ENCODE measurements at places on chromosomes 2 and 18.

- no peak for DNase-seq
Observed at GRCh38 chr2:157592948-157593347, 35.7 kb downstream of the ACVR1C start.

GRCh38 chr2:63950414-63950813 lies 68.8 kb downstream of the VPS54 start:
- no peak for DNase-seq

DNA sequence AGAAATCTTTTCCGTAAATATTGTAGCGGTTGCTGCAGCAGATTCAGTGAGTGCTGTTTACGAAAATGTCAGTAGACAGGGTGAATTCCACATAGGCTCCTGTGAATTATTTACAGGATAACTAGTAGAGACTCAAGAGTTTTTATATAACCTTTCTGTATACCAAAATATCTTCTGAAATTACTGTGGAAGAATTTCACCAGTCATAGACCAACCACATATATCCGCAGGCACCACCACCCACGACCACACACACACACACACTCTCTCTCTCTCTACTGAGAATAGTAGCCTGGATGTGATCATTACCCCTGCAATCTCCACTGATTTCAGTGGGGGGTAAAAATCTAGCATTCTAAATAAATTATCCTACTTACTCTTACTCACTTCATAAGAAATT lies 341.8 kb downstream of the RBM43 start:
- no peak for DNase-seq

GRCh38 chr2:78431241-78431640 lies 594.3 kb upstream of the REG3G start:
- DNase-seq = no peak

- DNase-seq = no peak
Observed at GRCh38 chr2:217710211-217710765, 292.5 kb downstream of the TNS1 start.

DNA sequence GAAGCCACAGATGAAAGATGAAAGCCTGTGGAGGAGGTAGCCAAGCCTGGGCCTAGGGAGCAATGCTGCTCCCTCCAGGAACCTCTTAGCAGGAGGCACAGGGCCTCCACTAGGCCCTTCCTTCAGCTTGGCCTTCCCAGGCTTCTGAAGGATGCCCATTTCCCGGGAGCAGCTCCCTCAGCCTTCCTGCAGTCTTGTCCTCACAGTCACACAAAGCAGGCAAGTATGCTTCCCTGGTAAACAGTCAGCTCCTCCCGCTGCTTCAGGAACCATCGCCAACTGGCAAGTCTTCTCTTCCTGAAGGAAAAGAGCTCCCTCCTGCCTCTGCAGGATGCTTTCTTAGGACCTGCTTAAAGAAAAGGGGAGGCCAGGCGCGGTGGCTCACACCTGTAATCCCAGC lies 53.2 kb downstream of the SMAD7 start:
- DNase-seq = no peak

DNA sequence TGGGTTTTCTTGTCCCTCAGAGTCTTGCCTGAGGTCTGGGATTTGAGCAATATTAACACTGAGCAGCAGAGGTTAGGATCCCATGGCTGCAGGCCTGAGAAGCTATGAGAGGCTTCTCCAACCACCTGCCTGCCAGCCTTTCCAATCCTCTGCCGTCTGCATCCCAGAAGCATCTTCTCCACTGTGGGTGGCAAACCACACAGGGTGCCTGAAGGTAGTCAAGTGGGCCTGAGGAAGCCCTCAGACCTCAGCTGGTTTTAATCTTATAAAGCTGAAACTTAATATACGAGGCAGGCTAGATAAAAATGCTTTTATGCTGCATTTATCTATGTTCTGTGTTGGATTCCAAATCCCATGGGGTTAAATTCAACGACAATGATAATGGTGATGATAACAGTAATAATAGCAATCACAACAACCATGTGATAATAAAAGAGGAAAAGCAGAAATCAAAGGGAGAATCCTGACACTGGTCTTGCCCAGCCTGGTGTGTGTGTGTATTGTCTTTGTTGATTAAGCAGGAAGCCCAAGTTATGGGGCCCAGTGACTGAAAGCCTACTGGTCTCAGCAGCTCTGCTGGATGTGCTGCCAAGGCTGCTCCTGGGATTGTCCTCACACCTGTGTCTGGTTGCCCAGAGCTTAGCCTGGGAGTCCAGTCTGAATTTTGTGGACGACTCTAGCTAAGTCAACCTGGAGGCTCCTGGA lies 59.7 kb upstream of the LDAH start:
- no peak for DNase-seq

DNA sequence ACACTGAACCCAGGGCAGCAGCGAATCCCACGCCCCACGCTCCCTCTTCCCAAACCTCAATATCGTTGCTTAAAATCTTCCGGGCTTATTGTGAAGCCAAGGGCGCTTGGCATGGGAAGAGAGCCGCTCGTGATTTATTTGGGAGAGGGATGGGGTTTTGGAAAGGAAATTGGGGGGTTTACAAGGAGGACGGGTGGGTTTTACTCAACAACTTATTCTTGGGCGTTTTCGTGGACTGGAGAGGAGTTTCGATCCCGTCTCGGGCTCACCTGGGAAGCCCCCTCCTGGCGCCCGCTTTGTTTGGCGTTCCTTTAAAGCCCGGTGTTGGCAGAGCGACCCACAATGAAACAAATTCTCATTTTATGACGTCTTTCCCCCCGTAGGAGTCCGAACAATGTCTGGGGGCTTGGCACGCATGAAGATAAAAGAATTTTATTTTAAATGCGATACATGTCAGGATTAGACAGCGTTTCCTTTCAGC lies 135.3 kb downstream of the INSIG2 start:
- no peak for DNase-seq

DNA sequence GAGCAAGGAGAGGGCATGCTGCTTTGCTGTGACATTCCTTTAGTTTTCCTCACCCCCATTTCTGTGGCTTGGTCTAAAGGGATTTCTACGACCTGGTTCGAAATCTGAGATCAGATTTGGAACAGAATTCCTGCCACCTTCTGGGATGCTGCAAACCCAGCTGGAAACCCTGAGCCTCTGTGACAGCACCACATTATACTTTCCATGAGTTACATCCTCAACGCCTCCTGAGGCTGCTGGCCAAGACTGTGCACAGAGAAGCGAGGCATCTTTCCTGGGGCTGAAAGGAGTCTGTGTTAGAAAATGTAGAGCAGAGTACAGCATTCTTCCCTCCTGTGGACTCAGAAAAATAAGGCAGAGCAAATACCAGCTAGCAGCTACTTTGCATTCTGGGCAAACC lies 138.1 kb upstream of the CHAC2 start:
- DNase-seq = no peak

GRCh38 chr18:7618891-7619442 lies 51.9 kb downstream of the PTPRM start:
- no peak for DNase-seq

DNA sequence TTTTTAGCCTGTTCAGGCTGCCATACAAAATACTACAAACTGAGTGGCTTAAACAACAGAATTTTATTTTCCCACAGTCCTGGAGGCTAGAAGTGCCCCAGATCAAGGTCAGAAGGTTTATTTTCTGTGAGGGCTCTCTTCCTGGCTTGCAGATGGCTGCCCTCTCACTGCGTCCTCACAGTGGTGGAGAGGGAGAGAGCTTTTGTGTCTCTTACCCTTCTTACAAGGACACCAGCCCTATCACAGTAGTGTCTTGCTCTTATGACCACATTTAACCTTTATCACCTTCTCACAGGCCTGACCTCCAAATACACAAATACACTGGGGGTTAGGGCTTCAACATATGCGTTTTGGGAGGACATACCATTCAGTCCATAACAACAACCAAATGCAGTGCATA lies 11.7 kb downstream of the WDR7 start:
- DNase-seq = no peak

GRCh38 chr18:47595831-47596501 lies 334.5 kb downstream of the SMAD2 start:
- no peak for DNase-seq

DNA sequence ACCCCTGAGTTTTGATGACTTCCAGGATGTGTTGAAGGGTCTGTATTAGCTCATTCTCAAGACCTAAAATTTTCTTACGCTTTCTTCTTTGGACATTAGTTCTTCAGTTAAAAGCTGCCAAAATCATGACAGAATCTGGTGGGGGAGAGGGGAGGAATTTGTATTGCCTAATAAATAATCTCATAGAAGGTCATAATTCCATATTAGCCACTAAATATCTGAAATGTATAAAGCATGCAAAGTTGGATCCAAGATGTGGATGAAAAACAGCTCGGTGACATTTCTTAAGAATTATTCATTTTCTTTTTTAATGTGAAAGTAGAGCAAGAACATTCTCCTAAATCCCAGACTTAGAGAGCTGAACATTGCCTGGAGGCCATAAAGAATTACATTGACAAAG lies 120.1 kb downstream of the MMADHC start:
- no peak for DNase-seq

DNA sequence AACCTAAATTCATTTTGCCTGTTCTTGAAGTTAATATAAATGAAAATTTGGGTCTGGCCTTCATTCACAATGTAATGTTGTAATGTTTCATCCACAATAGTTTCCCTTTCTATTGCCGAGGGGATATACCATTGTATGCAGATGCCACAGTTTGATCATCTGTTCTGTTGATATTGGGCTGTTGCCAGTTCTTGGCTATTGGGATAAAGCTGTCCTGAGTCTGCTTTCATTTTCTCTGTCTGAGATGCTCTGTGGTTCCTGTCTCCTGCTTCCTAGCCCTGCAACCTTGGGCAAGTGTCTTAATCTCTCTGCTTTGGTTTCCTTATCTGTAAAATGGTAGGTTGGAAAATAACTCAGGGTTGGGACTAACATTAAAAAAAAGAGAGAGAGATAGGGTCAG lies 25.2 kb downstream of the B3GNT2 start:
- no peak for DNase-seq

- no peak for DNase-seq
Observed at GRCh38 chr18:42564761-42565160, 550.7 kb downstream of the RIT2 start.

GRCh38 chr18:36468161-36468560 lies 170.6 kb downstream of the FHOD3 start:
- no peak for DNase-seq

GRCh38 chr2:171341394-171342066 lies 92.3 kb downstream of the METTL8 start:
- DNase-seq = no peak

DNA sequence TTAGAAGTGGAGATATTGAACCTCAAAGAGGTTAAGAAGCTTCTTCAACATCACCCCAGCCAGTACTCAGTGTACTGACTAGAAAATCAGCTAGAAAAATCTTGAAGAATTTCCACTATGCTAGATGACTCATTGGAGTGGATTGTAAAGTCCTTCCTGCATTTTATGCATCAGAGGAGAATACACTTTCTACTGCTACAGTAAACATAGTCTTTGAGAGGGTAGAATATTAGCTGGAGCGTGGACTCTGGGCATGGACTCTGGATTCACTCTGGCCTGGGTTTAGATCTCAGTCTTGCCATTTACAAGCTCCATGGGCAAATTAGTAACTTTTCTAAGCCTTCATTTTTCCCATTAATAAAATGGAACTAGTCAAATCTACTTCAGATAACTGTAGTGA lies 215.9 kb downstream of the IRS1 start:
- no peak for DNase-seq

- DNase-seq = no peak
Observed at GRCh38 chr18:6069539-6069938, 174.2 kb upstream of the TMEM200C start.

DNA sequence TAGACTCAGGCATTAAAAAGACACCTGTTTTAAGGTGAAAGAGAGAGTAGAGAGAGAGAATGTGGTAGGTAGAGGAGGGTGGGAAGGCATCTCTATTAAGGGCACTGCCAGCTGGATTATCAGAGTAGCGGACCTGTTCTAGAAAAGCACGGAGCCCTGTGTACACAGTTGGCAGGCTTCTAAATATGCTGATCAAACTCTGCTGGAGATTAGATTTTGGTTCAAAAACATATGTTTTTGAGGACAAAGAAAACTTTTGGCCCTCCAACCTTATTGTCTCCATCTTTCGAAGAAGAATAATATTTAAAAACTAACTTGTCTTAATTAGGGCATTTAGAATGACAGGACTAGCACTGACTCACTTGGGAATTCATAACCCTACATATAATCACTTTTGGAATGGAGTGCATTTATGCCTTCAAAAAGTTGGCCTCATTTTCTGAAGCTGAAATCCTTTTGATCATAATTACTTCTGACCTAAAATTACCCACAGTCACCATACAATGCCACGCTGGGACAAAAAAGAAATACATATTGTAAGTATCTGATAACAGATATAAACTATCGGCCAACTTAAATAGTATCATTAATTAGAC lies 254.6 kb downstream of the MEIS1 start:
- DNase-seq = no peak

GRCh38 chr2:222481941-222482340 lies 57.6 kb downstream of the SGPP2 start:
- DNase-seq = no peak

- no peak for DNase-seq
Observed at GRCh38 chr2:23809150-23809549, 117.8 kb downstream of the ATAD2B start.

DNA sequence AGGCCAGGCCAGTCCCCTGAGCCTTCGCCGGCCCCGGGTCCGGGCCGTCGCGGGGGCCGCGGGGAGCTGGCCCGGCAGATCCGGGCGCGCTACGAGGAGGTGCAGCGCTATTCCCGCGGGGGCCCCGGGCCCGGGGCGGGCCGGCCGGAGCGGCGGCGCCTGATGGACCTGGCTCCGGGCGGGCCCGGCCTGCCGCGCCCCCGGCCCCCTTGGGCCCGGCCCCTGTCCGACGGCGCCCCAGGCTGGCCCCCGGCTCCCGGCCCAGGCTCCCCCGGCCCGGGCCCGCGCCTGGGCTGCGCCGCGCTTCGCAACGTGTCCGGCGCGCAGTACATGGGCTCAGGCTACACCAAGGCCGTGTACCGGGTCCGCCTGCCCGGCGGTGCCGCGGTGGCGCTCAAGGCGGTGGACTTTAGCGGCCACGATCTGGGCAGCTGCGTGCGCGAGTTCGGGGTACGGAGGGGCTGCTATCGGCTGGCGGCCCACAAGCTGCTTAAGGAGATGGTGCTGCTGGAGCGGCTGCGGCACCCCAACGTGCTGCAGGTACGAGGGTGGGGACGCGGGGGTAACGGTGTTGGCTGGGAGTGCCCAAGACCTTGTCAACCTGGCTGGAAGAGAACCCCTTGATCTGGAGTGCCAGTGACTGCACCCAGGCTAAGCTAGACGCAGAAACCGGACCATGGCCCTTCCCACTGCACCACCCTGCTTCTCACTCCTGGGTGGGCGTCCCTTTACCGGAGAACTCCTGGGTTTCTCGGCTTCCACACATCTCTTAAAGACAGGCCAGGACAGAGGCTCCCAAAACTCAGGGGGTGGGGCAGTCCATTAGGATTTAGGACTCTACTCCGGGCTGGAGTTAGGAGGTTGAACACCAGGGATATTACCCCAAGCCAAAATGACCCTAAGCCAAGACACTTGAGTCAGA lies 739 bp downstream of the PKDCC start:
- no peak for DNase-seq

All from stimulated activated CD4-positive, alpha-beta T cell treated with anti-CD3 and anti-CD28 coated beads, Interleukin-1b, Interleukin-23, amount 100 ng/mL, for 1 hour (primary cell).